Femur (tissue), 1 donor: ENCODE measurements at places on chromosomes 7 and 10.
A peak's percentile ranks its signal among the peaks of the same experiment; 100 is the strongest.

- no peak for DNase-seq
These were observed 222.9 kb downstream of the TCERG1L start for GRCh38 chr10:131088619-131089018.

- DNase-seq: no peak
These were observed 21.5 kb upstream of the PLEKHA1 start for GRCh38 chr10:122352817-122353525.

DNA sequence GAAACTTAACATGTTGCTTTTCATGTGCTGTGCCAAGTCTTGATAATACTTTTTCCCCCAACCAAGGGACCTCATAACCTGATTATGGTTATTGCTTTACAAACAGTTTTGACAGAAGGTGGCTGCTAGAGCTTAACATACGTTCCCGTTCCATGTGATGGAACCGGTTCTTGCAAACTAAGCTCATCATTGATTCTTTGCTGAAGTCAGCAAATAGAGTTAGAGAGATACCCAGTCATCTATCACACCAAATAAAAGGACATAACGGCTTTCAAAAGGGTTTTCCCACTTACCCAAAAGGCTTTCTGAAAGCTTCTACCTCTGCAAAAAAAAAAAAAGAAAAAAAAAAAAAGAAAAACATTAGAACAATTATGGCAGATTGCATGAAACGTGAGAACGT lies 230.3 kb upstream of the MDFIC start:
- no peak for DNase-seq

GRCh38 chr7:41881331-41882130 lies 178.6 kb upstream of the INHBA start:
- peak; percentile 64 for DNase-seq

DNA sequence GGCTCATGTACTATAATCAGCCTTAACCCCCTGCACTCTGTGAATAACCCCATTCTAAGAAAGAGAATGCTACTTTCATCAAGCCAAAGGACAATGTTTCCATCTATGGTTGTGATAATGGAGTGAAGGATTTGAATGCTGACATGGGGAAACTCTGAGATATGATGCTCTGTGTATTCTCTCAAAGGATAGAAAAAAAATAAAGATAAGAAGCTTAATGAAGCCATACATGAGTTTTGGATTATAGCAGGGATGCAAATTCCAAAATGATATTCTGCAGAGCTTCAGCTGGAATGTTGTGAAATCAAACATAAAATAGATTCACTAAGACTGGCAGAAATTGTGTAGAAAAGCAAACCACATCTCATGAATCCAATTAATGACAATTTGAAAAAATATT lies 1074.1 kb downstream of the XPNPEP1 start:
- DNase-seq: no peak

- DNase-seq: no peak
These were observed 151.1 kb downstream of the DGKB start for GRCh38 chr7:14751461-14751860.

- DNase-seq: peak; percentile 72
These were observed 256.4 kb downstream of the CAMK1D start for GRCh38 chr10:12605580-12606405.

DNA sequence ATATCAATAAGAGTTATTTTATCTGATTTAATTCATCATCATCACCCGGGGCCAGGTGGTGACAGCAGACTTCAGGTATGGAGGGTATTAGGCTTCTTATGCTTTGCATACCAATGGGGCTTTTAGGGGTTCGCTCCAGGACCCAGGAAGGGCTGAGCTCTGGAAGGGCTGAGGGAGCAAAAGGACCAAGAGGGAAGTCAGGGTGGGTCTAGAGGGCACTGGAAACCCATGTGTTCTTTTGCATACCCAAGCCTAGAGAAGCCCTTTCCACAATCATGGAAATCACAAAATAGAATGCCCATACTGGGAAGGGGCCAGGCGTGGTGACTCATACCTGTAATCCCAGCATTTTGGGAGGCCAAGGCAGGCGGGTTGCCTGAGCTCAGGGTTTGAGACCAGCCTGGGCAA lies 30.9 kb upstream of the VCL start:
- DNase-seq: no peak

DNA sequence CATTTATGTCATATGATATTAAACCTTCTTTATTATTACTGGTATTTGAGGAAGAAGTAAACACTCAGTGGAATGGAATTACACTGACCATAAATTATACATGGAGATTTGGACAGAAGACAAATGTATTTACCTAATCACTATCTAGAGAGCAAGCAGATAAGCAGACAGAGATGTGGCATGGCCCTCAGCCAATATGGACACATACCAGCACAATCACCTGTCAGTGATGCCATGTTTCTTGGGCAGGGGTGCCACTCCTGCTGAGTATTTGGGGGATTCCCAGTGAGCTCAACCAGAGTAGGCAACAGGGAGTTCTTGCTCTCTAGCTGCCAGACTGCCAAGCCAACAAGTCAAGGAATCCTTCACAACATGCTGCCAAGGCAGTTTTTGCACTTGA lies 866.3 kb upstream of the LRRN3 start:
- DNase-seq: no peak

- DNase-seq: no peak
These were observed 248.5 kb downstream of the DNAJB6 start for GRCh38 chr7:157585113-157585861.

DNA sequence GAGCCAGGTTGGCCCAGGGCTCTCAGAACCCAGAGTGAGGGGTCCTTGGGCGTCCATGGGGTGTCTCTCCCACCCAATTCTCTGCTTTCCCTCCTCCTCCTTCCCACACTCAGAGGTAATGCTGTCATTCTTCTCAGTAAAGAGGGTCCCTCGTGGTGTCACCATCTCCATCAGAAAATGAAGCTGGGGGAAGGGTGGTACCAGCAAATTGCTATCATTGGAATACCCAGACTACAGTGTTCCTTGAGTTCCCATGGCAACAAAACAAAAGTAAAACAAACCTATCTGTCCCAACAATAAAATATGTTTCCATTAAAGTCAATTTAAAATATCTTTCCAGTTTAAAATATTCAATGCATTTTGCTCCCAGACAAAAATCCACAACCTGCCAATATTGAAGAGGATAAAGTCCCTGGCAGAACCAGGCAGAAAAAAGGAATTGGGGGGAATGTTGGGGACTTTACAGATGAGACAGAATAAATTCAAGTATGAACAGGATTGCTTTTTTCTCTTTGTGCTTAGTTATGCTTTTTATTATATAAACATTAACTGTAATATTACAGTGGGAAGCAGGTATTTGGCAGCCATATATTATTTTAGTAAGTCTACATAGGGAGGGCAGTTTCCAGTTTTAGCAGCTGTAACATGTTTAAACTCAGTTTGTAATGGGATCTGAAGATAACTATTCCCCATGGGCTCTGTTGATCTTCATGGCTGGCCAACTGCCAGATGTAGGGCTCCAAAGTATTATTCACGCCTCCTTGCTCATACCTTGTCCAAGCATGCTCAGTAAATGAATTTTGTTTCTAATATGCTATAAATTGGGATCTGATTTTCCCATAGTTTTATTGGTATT lies 182.1 kb downstream of the ARID5B start:
- peak; percentile 80 for DNase-seq

DNA sequence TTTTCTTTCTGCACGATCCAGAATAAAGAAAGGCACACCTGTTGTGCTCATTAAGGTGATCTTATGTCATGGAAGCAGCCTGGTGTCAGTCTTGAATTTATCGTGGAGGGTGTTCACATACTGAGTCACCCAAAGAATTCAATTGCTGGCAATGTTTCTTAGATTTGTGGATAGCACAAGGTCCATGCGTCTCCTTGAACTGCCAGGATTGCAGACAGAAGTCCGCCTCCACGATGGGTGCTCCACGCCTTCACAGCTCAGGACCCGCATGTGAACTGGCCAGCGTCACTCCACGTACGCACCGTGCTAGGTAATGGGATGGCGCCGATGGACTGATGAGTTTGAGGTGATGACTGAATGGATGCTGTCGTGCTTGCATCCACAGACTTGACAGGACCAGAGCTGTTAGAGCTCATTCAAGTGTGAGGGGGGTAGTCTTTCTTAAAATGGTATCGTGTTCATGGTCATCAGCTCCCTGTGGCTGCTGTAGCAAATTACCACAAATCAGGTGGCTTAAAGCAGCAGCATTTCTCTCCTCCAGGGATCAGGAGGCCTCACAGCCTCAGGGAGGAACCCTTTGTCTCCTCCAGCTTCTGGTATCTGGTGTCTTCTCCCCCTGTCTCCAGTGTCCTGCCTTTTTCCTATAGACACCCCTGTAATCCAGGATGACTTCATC lies 65.4 kb upstream of the DNAJB6 start:
- no peak for DNase-seq

DNA sequence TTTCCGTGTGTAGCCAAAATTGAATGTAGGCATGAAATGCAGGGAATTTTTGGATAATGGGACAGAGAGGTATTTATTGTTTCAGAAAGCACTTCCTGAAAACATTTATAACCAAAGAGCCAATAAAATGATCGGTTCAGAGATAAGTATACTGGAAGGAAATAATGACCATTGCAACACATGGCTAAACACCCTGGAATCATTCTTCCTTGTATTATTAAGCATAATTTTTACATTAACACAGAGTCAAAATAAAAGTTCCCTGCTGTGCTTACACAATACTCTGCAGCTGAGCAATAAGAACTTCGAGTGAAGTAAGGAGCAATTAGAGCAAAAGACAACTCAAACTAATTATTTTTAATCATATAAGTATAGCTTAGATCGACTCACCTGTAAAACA lies 648.3 kb downstream of the TNS3 start:
- no peak for DNase-seq

GRCh38 chr7:137476937-137477336 lies 133.4 kb upstream of the PTN start:
- no peak for DNase-seq

DNA sequence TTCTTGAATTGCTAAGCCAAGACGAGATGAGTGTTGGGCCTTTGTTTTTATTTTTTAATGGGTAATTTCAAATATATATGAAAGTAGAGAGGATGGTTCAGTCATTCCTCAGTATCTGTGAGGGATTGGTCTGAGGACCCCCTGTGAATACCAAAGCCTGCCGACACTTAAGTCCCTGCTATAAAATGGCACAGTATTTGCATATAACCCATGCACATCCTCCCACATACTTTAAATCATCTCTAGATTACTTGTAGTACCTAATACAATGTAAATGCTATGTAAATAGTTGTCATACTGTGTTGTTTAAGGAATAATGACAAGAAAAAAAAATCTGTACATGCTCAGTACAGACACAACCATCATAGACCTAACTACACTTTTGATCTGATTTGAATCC lies 73.4 kb downstream of the NOD1 start:
- no peak for DNase-seq

- no peak for DNase-seq
These were observed 62.3 kb downstream of the CLRN3 start for GRCh38 chr10:127830414-127830813.

GRCh38 chr7:115637128-115637527 lies 393.4 kb downstream of the TFEC start:
- no peak for DNase-seq

DNA sequence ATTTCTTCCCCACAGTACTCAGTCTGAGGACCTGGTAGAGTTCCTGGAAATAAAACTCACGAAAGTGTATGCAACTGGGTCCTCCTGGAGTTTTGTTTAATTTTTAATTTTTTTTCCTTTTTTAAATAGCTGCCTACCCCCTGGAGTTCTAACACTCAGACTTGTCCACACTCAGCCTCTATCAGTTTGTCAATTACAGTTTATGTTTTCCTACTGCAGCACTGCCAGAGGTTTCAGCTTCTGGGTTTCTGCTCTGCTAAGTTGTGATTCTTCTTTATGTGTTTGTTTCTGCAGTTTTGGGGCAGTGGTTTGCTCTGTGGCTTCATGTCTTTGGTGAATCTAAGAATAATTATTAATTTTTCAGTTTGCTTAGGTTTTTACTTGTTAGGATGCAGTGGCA lies 59.2 kb downstream of the TBC1D12 start:
- no peak for DNase-seq
